NCI-H510A treated with DMSO at 0.1 percent for 48 hours (cell line): ENCODE measurements at places on chromosomes 2 and 18.
A peak's percentile ranks its signal among the peaks of the same experiment; 100 is the strongest.

- DNase-seq, result no peak
Observed at GRCh38 chr2:203574824-203575223, 39.7 kb upstream of the RAPH1 start.

- peak; percentile 24 for DNase-seq
Observed at GRCh38 chr18:65934874-65935273, 184.1 kb downstream of the CDH7 start.

- DNase-seq, result no peak
Observed at GRCh38 chr2:68188831-68189230, 31.1 kb downstream of the PNO1 start.

- DNase-seq, result peak; percentile 45
Observed at GRCh38 chr2:31256611-31257382, 22.8 kb downstream of the EHD3 start.

DNA sequence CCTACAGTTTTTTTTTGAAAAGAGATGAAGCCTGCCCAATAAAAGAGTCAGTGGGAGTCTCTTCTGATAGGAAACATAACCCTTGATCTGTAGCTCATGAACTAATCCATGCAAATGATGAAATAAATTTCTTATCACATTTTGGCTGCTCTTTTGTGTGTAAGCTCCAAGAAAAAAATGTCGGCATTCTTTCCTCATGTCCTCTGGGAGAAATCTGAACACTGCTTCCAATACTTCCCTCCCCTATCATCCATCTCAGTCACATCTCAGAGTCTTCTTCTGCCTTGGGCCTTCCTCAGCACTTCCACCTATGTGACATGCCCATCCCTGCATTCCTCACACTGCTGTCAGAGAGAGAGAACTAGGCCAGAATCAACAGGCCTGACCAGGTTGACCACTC is 395.7 kb upstream of the ST6GAL2 start:
- no peak for DNase-seq

DNA sequence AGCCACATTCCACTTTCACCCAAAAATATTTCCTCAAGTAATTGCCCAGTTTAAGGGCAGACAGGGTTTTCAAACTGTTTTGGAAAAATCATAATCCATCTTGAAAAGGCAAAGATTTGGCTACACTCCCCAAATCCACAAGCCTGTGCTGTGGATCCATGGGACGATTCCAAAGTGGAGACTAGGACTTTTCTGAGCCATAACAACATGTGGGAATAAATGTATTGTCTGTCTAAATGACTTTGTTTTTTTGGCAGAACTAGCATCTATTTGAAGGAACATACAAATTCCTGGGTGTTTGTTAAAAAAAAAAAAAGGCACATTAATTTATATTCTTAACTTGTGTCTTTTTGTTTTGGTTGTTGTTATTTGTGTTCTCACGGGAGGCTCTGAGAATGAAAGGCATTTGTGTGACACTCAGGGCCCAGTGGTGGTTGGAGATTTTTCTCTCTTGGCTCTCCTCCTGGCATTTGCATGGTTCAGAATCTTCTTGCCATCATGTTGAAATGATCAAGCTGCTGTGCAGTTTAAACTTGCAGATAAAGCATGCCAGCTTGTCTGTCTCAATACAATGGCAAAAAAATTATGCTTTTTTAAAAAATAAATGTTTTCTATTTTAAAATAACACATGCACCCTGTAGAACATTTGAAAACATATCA is 277.4 kb downstream of the EN1 start:
- DNase-seq, result no peak

- no peak for DNase-seq
Observed at GRCh38 chr2:1727796-1728474, 16.4 kb downstream of the PXDN start.

- DNase-seq, result no peak
Observed at GRCh38 chr2:51535763-51536162, 503.8 kb upstream of the NRXN1 start.

DNA sequence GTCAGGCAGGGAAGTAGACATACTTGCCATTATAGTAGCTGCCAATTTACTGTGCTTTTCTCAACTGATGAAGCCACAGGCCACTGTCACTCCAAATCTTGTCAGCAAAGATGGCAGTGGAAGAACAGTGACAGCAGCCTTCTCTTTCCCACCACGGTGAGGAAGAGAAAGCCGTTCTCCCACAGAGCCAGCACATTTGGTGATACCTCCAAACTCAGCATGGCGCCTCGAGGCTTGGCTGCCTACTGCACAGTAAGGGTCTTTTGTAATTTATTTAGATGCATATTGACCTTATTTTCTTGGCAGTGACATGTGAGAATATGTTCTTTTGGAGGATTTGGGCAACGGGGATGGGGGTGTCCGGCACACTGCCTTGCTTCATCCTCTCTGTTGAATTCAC is 117.2 kb upstream of the CDH20 start:
- DNase-seq, result no peak

GRCh38 chr18:68574311-68574710 is 140.6 kb downstream of the TMX3 start:
- DNase-seq, result no peak

GRCh38 chr18:11544060-11544633 is 65.2 kb upstream of the SLC35G4 start:
- DNase-seq, result no peak

DNA sequence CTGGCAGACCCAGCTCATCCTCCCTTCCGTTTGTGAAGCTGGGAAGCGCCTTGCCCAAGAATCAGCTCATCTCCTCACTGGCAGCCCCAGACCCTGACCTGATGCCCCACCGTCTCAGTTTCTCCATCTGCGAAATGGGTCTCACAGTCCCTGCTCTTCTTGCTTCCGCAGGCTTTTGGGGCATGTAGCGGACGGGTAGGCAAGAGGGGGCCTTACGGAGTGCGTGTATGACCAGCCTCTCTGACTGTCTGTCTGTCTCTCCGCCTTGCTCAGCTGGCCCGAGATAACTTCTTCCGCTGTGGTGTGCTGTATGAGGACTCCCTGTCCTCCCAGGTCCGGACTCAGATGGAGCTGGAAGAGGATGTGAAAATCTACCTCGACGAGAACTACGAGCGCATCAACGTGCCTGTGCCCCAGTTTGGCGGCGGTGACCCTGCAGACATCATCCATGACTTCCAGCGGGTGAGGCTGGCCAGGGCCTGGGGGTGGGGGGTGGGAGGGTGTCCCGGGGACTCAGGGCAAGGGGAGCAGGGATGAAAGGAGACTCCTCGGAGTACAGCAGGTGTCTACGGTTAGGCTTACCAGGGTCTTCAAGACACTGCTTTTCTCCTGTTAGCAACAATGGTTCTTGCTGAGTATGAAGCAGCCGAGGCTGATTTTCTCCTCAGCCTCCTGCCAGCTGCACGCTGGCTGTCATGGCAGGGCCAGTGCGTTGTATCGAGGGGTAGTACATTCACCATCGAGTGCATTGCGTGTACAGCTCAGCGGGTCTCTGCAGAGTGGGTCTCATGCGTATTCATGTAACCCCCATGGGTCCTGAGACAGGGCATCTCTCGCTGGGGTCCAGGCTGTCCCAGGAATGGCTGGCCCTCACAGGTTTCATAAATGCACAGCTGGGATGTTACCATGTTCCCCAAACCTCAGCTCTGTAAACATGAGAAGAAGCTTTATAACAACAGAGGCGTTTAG is 10.9 kb downstream of the ITM2C start:
- DNase-seq, result no peak

- DNase-seq, result no peak
Observed at GRCh38 chr2:241288324-241288888, 27.1 kb downstream of the HDLBP start.

- no peak for DNase-seq
Observed at GRCh38 chr18:10353791-10354190, 100.6 kb upstream of the APCDD1 start.

DNA sequence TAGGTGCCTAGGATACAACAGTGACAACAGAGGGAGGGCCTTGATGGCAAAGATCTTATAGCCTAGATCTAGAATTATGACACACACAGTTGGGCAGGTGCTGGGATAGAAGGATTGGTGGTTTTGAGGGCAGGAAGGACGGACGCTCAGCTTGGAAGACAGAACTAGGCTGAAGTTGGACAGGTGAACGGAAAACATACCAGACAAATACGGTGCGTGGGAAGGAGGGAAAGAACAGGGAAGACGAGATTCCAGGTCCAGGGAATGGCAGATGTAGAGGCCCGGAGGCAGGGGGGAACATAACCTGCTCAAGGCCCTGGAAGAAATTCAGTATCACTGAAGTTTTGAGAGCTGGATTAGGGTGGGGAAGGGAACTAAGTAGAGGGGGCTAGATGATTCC is 40.8 kb downstream of the CRACDL start:
- no peak for DNase-seq

GRCh38 chr18:3172097-3172496 is 47.7 kb downstream of the MYOM1 start:
- DNase-seq, result no peak

DNA sequence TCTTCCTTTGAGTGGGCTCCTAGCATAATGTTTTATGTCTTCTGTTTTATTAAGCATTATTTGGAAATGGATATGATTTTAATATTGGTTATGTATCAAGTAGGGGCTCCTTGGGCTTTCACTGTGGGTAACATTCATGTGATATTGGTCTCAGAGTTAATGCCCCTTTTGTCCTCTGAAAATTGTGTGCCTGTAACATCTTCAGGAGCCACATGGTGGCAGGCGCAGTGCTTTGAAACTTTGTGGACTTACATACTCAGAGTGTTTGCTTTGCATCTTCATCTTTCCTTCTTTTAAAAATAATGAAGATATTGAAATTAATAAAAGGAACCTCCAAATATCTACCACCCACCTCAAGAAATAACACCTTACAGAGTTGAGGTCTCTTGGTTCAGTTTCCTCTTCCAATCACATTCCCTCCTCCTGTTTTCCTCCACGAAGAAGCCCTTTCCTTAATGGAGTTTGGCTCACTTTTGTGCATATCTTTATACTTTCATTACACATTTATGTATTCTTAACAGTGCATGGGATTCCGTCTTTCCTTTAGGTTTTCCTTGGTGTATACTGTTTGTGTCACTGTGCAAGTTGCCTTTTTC is 73.5 kb downstream of the LIMS1 start:
- peak; percentile 59 for DNase-seq

GRCh38 chr2:106582148-106583143 is 95.3 kb downstream of the CD8B2 start:
- peak; percentile 91 for DNase-seq
